Caco-2 (cell line): ENCODE measurements at places on chromosomes 11 and 22.
A peak's percentile ranks its signal among the peaks of the same experiment; 100 is the strongest.

DNA sequence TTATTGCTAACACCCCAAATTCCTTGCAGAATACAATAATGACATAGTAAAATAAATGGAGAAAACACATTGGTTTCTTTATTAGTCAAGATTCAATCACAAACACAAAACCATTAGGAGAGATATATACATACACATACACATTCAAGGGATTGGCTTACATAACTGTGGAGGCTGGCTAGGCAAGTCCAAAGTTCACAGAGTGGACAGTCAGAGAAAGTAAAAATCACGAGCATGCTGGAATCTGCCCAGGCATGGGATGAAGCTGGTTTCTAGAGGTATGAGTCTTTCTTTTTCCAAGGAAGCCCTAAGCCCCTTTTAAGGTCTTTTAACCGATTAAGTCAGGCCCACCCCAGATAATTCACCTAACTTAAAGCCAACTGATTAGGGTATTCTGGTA, 13.6 kb upstream of the OR56B1 start:
- no peak for DNase-seq

- no peak for DNase-seq
Observed at GRCh38 chr11:109015283-109015682, 350.4 kb downstream of the DDX10 start.

- DNase-seq: no peak
Observed at GRCh38 chr22:20566420-20567260, 59.2 kb downstream of the MED15 start.

DNA sequence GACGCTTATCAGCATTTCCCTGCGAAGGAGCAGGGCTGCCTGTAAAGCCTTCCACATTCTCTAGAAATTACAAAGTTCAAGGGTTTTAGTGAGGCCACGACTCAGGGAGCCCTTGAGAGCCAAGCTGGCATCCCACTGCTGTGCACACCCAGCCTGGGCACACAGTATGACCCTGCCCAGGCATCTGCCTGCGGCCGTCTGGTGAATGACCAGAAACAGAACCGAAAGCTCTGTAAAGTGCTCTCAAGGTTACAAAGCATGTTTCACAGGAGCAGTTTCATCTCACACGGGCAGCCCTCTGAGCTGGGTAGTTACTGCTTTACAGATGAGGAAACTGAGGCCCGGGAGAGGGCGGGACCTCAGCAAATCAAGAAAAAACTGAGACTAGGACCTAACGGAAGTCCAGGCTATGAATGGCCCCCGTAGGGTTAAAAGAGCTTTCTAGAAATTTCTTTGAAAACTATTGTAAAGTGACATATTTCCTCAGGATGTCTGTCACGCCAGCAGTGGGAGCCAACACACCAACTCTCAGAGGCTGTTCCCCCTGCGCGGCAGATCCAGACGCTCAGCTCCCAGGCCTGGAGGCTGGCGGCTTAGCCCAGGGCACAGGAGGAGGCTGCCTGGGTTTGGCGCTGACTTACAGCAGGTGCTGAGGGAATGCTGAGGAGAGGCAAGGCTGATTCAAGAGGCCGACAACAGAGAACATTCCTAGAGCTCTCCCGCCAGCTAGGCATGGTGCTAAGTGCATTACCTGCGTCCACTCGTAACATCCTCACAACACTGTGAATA, 7.7 kb upstream of the TCF20 start:
- DNase-seq: peak; percentile 78

DNA sequence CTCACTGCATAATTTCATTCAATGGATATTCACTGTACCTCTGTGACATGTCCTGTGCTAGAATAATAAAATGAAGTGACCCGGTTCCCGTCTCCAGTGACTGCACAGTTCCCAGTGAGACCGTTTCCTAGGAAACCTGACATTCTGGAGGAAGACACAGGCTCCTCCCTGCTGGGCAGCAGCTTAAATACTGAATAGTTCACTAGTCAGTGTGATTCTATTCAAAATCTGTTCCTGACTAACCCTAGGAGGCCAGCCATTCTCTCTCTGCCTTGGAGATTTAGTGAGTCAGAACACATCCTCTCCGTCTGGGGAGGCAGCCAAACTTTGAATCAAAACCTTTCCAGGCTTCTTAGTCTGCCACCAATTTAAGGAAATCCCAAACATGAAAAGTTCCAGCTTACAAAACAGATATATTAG, 11.3 kb downstream of the TRIM66 start:
- DNase-seq: no peak

- DNase-seq: no peak
Observed at GRCh38 chr22:23893121-23893944, 850 bp upstream of the MIF start.

- no peak for DNase-seq
Observed at GRCh38 chr11:75383246-75383645, 16.1 kb upstream of the RPS3 start.

- no peak for DNase-seq
Observed at GRCh38 chr11:61142424-61142823, 18.8 kb downstream of the VPS37C start.

GRCh38 chr11:3203221-3204043, 15.2 kb downstream of the MRGPRG start:
- peak; percentile 30 for DNase-seq

DNA sequence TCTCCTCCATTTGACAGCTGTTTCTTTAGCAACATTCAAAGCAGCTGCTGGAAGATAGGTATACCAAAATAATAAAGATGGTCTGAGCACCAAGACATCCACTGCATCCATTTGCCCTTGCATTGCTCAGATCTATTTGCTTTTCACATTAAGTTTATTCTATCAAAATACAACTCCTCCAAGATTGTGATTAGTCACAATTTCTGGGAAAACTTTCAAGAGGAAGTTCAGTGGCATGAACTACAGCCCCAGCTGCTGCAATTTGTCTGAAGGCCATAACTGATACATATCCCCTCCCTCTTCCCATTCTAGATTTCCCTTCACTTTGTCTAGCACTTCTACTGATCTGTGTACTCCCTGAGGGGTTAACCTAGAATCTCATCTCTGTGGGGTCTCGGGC, 117.5 kb upstream of the CEP126 start:
- DNase-seq: no peak

DNA sequence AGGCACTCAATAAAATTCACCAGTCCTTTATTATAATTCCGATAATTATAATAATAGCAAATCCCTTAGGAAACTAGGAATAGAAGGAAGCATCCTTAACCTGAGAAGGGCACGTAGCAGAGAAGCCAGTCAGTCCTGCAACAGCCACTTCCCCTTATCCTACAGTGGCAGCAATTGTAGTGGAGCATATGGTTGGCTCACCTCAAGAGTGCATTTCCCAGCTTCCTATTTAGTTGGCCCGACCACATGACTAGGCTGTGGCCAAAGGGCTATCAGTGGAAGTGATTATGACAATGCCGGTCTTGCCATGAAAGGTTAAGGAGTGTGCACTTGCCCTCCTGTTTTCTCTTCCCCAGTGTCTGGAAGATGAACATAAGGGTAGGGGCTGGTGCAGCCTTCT, 27.0 kb downstream of the TESMIN start:
- DNase-seq: no peak

- DNase-seq: no peak
Observed at GRCh38 chr22:45562102-45562501, 59.4 kb downstream of the FBLN1 start.

- DNase-seq: no peak
Observed at GRCh38 chr11:60252213-60253108, 9.5 kb upstream of the MS4A4E start.

- peak; percentile 64 for DNase-seq
Observed at GRCh38 chr11:71977743-71978418, 20.8 kb upstream of the IL18BP start.

- no peak for DNase-seq
Observed at GRCh38 chr11:115808351-115808940, 304.2 kb upstream of the CADM1 start.

- no peak for DNase-seq
Observed at GRCh38 chr11:117219001-117219400, 12.9 kb downstream of the PCSK7 start.

DNA sequence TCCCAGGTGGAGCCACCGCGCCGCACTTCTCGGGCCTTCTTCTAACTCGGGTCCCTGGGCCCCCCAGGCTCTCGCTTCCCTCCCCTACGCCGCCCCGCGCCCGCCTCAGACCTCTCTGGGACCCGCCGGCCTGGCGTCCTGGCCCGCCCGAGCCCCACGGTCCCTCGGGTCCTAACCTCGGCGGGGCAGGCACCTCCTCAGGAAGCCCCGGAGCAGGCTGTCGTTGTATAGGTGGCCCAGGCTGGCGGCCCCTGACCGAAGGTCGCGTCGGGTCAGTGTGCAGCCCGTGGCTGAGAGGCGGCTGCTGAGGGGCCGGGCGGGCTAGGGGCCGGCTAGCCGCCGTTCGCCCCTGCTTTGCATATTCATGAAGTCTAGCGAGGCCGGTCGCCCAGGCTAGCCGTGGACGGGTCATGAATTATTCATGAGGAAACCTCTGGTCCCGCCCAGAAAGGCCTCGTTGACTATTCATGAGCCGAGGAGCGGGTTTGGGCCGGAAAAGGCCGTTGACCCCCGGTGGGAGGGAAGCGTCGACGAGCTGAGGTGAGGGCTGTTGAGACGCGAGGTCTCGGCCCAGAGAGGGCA, at the start of gene HORMAD2:
Gene HORMAD2, plus strand, starts transcription at position 513 of the 582 bp plus-strand sequence. CDS start 13,489 bp downstream, outside the sequence.
- DNase-seq: no peak
